Activated naive CD8-positive, alpha-beta T cell treated with anti-CD3 and anti-CD28 coated beads for 36 hours (primary cell): ENCODE measurements at places on chromosomes 16 and 17. TPM values are rescaled to one million over a fixed set of nuclear protein-coding genes. Genes with fewer than 3 reads are reported as not detected.
A peak's percentile ranks its signal among the peaks of the same experiment; 100 is the strongest.

Gene HP
- not detected for total RNA-seq

Gene PTX4
- not detected for total RNA-seq

Gene DPEP2
- 1.8 TPM for total RNA-seq

DNA sequence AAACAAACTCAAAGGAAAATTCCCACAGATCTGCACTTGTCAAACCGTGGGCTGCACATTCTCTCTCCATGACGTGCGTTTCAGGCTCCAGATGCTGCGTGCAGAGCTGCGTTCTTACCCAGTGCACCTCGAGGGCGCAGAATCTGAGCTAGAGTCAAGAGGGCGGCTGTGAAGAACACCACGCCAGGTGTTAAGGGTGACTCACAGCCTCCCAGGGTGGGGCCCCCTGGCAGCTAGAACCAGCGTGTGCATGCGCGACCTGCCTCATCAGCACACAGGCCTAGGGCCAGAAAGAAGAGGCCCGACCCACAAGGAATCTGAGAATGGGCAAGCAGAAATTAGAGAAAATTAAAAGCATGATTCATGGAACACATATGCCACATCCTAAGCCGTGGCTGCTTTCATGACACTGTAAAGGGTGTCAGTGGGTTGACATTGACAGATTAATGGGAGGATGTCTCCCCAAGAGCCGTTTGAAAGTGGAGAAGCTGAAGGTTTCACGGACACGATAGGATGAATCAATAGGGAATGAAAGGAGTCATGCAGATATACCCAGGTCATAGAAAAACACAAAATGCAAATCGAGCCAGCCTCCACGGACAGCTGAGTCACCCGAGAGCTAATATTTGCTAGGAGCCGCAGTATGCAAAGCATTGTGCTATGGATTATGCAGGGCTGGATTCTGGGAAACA is 29.0 kb downstream of the MARCHF10 start:
- no peak for DNase-seq
- no peak overlapping the region for H3K4me3 ChIP-seq
- H3K27ac ChIP-seq, result no peak overlapping the region

GRCh38 chr16:30186782-30187555 is 3.6 kb downstream of the CORO1A start:
- peak overlapping the region; percentile 100 for H3K4me3 ChIP-seq
- H3K4me1 ChIP-seq, result peaks cover 21% of the 10 kb centered on the region
- peak; percentile 89 for DNase-seq
- peak overlapping the region; percentile 100 for H3K27ac ChIP-seq
- H3K36me3 ChIP-seq, result peaks cover 43% of the 10 kb centered on the region
- no peaks in the 10 kb centered on the region for H3K27me3 ChIP-seq

DNA sequence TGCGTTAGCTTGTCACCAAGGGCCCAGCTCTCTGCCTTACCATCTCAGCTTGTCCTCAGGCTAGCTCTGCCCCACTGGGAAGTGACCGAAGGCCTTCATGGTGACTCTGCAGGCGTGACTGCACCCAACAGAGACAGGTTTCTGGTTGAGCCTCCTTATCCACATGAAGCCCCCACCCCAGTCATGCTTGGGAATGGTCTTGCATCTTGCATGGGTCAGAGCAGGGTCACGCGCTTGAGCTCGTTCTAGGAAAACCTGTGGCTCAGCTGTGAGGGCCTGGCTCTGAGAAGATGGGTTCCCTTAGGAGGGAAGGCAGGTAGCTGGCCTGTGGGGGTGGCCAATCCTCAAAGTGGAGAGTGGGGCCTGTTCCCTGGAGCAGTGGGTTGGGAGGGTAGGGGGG is 122.8 kb downstream of the BANP start:
- no peak overlapping the region for H3K27ac ChIP-seq
- no peak overlapping the region for H3K4me3 ChIP-seq
- no peaks in the 10 kb centered on the region for H3K27me3 ChIP-seq

GRCh38 chr17:12987120-12987519 is 30.7 kb downstream of the ELAC2 start:
- peaks cover 3% of the 10 kb centered on the region for H3K4me1 ChIP-seq
- DNase-seq, result no peak
- H3K27me3 ChIP-seq, result no peaks in the 10 kb centered on the region
- H3K27ac ChIP-seq, result no peak overlapping the region
- H3K4me3 ChIP-seq, result no peak overlapping the region
- peaks cover 20% of the 10 kb centered on the region for H3K36me3 ChIP-seq

GRCh38 chr16:67430977-67431774 is at the start of gene HSD11B2:
Gene HSD11B2 (plus strand): TSS chr16:67431121. CDS start chr16:67431249, 128 bp downstream.
- H3K4me1 ChIP-seq, result peaks cover 10% of the 10 kb centered on the region
- peaks cover 41% of the 10 kb centered on the region for H3K27me3 ChIP-seq
- H3K4me3 ChIP-seq, result peak within 1 kb of the TSS; percentile 80
- DNase-seq, result peak; percentile 42

GRCh38 chr16:51312363-51313150 is 161.5 kb upstream of the SALL1 start:
- no peaks in the 10 kb centered on the region for H3K4me1 ChIP-seq
- H3K36me3 ChIP-seq, result no peaks in the 10 kb centered on the region
- H3K27ac ChIP-seq, result no peak overlapping the region
- H3K4me3 ChIP-seq, result no peak overlapping the region

- H3K36me3 ChIP-seq, result peaks cover 20% of the 10 kb centered on the region
- DNase-seq, result no peak
- peaks cover 85% of the 10 kb centered on the region for H3K4me1 ChIP-seq
- H3K27ac ChIP-seq, result peak overlapping the region; percentile 91
- H3K27me3 ChIP-seq, result no peaks in the 10 kb centered on the region
Measured at GRCh38 chr17:77405867-77406732, 265.3 kb downstream of the SEC14L1 start.
